Activated CD4-positive, alpha-beta memory T cell treated with anti-CD3 and anti-CD28 coated beads for 36 hours (primary cell): ENCODE measurements at places on chromosomes 12 and 14. TPM values are rescaled to one million over a fixed set of nuclear protein-coding genes. Genes with fewer than 3 reads are reported as not detected.

GRCh38 chr12:41220931-41221330, 32.8 kb downstream of the PDZRN4 start:
- no peak overlapping the region for H3K4me3 ChIP-seq
- no peaks in the 10 kb centered on the region for H3K27me3 ChIP-seq
- DNase-seq = no peak
- no peaks in the 10 kb centered on the region for H3K36me3 ChIP-seq

DNA sequence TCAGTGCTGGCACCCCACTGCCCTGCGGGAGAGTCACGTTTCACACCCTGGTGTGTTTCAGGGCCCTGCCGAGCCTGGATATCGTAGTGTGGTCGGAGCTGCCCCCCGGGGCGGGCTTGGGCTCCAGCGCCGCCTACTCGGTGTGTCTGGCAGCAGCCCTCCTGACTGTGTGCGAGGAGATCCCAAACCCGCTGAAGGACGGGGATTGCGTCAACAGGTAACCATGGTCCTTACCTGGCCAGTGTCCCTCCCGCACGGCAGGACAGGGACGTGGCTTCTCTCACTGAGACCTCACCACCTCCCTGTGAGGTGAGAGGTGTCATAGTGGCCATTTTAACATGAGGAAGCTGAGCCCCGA, 7.7 kb downstream of the MVK start:
- H3K27ac ChIP-seq = no peak overlapping the region
- no peaks in the 10 kb centered on the region for H3K27me3 ChIP-seq
- no peak for DNase-seq
- H3K4me3 ChIP-seq = no peak overlapping the region

DNA sequence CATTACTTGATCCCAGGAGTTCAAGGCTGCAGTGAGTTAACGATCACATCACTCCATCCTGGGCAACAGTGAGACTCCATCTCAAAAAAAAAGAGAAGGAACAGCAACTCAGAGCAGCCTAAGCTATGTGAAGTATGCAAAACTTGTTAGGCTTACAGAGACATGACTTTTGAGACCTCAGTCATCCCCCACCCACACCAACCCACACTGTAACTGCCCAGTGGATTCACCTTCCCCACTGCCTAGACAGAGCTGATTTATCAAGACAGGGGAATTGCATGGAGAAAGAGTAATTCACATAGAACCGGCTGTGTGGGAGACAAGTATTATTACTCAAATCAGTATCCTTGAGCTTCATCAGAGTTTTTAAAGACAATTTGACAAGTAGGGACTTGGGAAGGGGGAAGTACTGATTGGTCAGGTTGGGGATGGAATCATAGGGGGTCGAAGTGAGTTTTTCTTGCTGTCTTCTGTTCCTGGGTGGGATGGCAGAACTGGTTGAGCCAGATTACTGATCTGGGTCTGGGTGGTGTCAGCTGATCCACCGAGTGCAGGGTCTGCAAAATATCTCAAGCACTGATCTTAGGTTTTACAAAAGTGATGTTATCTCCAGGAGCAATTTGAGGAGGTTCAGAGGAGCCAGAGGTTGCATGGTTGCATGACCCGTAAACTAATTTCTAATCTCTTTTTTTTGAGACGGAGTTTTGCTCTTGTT, 6.2 kb upstream of the WDR89 start:
- no peak overlapping the region for H3K4me3 ChIP-seq
- DNase-seq = peak; percentile 44
- no peaks in the 10 kb centered on the region for H3K36me3 ChIP-seq
- no peak overlapping the region for H3K27ac ChIP-seq

DNA sequence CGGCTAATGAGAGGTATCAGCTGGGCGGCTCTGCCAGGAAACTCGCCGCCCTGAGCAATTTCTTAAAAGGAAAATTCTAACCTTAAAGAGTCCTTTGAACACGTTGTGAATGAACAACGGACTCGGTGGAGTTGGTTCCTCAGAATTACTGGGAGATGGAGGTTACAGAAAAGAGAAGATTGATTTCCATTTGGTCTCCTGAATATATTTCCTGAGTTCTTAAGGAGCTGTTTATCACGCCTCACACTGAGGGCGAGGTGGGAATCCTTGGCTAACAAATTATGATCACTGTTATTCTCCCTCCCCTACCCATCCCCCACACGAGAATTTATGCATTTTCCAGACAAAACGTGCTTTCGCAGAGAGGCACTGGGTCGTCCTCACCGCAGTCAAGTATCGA, 194.5 kb upstream of the C14orf180 start:
- no peak overlapping the region for H3K4me3 ChIP-seq
- peaks cover 16% of the 10 kb centered on the region for H3K4me1 ChIP-seq
- DNase-seq = no peak
- no peaks in the 10 kb centered on the region for H3K27me3 ChIP-seq

DNA sequence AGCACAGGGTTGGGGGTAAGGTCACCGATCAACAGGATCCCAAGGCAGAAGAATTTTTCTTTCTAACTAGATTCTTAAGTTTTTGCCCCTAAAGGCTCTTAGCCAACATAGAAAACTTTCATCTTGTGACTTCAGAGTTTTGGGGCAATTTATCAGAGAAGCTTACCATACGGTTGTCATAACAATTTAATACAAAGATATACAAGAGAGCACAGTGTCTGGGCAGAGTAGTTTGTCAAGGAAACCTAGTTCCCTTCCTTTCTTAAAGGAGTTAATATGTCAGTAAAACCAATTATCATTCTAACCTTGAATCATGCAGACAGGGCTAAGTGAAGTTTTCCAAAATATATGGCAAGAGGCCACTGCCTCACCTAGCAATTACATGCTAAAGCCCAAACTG, 18.4 kb downstream of the NR2C1 start:
- DNase-seq = no peak
- H3K4me1 ChIP-seq = no peaks in the 10 kb centered on the region

- H3K27ac ChIP-seq = peak overlapping the region; percentile 85
- peaks cover 49% of the 10 kb centered on the region for H3K36me3 ChIP-seq
- peak overlapping the region; percentile 42 for H3K4me3 ChIP-seq
- no peaks in the 10 kb centered on the region for H3K27me3 ChIP-seq
These were observed 51.0 kb downstream of the PRKCH start for GRCh38 chr14:61372379-61372778.

DNA sequence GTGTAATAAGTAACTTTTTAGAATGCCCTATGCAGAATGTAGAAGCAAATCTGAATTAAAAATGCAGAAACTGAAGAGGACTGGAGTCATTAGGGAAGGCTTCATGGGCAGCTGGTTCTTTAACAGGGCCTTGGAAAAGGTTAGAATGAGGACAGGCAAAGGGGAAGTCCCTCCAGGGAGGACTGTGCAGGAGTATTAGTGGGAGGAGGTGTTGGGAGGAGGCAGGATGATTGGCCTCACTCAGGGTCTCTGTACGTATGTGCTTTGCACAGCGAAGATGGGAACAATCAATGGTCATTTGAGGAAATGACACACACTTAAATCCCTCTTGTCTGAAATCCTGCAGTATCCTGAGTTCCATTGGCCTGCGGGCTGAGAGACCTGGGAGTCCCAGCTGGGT, 119.7 kb downstream of the PTCSC3 start:
- no peaks in the 10 kb centered on the region for H3K36me3 ChIP-seq
- DNase-seq = no peak
- no peak overlapping the region for H3K27ac ChIP-seq
- no peaks in the 10 kb centered on the region for H3K4me1 ChIP-seq
- H3K4me3 ChIP-seq = no peak overlapping the region
- H3K27me3 ChIP-seq = peaks cover 2% of the 10 kb centered on the region

DNA sequence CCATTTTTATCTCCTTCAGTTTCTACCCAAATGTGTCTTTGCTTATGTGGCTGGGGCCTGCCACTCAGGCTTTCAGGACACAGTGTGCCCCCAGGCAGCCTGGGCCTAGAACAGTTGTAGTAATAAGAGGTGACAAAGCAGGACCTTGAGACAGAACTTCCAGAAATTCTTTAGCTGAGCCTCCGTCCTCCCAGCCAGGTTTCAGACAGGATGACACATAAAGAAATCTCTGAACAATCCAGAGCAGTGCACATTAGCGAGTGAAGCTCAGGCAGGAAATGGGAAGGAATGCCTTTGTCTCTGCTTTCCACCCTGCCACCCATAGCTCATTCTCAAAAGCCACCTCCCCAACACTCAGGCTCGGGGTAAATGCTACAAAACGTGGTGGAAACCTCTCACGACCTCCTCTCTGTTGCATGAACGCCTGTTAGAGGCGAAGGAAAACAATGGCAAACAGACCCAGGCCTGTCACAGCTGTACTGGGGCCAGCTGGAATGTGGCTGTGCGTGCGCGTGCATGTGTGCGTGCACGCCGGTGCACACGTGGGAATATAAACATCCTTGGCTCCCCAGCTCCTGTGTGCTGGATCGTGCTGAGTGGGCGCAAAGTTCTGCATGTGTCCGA, 286.7 kb downstream of the ZFP36L1 start:
- no peak overlapping the region for H3K4me3 ChIP-seq
- no peak for DNase-seq
- no peaks in the 10 kb centered on the region for H3K27me3 ChIP-seq
- H3K4me1 ChIP-seq = peaks cover 30% of the 10 kb centered on the region

DNA sequence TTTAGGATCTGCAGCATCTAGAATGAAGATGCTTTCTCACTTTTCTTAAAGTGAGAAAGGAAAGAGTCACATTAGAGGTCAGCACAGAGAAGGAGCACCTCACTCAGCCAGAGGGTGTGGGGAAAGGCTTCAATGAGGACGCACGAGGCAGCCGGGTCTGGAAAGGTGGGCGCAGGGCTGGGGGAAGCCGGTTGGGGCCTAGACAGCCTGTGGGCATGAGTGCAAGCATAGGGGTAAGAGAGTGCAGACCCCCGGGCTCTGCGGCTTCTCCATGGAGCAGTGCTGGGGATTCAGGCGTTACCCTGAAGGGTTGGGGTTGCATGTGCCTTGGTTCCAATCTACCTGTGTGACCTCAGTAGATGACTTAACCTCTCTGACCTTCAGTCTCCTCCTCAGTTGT, 49.9 kb downstream of the KRT80 start:
- no peaks in the 10 kb centered on the region for H3K4me1 ChIP-seq
- H3K27ac ChIP-seq = no peak overlapping the region
- no peaks in the 10 kb centered on the region for H3K36me3 ChIP-seq
- no peak for DNase-seq

DNA sequence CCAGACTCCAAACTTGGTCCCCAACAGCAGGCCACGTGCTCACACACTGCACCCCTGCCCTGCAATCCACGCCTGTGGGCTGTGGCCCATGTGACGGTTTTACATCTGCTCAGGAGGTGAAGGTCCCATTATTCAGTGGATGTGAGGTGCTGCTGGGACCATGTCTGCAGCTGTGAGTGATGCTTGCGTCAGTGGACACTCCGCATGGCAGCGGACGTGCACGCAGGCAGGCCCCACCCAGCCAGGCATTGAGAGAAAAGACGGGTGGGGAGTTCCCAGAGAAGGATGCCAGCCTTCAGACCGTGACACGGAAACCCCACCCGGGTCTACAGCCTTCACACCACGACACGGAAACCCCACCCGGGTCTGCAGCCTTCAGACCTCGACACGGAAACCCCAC, 67.6 kb downstream of the NOC4L start:
- peaks cover 4% of the 10 kb centered on the region for H3K27me3 ChIP-seq
- DNase-seq = no peak
- no peak overlapping the region for H3K27ac ChIP-seq
- H3K4me3 ChIP-seq = no peak overlapping the region

GRCh38 chr12:53091756-53092155, 5.7 kb upstream of the IGFBP6 start:
- H3K27me3 ChIP-seq = peaks cover 7% of the 10 kb centered on the region
- H3K4me1 ChIP-seq = no peaks in the 10 kb centered on the region
- no peak overlapping the region for H3K4me3 ChIP-seq
- DNase-seq = no peak

DNA sequence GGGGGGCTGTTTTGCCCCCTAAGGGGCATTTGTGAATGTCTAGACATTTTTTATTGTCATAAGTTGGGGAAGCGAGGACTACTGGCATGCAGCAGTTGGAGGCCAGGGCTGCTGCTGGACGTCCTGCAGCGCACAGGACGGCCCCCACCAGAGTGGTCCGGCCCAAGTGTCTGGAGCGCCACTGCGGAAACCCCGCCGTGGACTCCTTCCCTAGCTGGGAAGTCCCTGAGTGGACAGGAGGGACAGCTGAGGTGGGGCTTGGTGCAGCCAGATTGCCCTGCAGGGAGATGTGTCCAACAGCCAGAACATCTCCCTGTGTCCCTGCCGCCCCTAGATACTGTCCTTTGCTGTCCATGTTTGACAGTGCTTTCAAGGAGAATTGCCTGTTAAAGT, 5.5 kb downstream of the CKB start:
- no peaks in the 10 kb centered on the region for H3K27me3 ChIP-seq
- H3K4me1 ChIP-seq = peaks cover 6% of the 10 kb centered on the region
- H3K4me3 ChIP-seq = no peak overlapping the region
- H3K27ac ChIP-seq = no peak overlapping the region
- no peak for DNase-seq

GRCh38 chr14:97393244-97393643, 596.1 kb downstream of the VRK1 start:
- no peak for DNase-seq
- no peak overlapping the region for H3K4me3 ChIP-seq
- peaks cover 2% of the 10 kb centered on the region for H3K4me1 ChIP-seq
- H3K36me3 ChIP-seq = no peaks in the 10 kb centered on the region
- H3K27me3 ChIP-seq = no peaks in the 10 kb centered on the region

DNA sequence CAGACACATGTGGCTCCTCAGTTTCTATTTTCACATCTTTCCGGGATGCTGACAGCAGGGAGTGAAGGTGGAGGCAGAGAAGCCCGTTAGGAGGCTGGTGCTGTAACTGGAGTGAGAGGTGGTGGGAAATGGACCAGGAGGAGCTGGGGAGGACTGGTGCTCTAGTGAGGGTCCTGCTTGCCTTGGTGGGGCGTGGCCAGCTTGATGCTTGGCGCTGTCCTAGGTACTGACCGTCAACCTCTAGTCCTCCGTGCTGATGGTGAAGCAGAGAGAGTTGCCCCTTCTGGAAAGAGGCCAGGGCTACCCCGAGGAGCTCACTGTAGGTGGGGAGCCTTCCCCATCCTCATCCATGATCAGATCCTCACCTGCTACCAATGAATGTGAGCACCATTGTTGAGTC, 1.4 kb downstream of the TRMT61A start:
- DNase-seq = peak; percentile 48
- no peaks in the 10 kb centered on the region for H3K27me3 ChIP-seq
- H3K4me1 ChIP-seq = peaks cover 37% of the 10 kb centered on the region
- peak overlapping the region; percentile 94 for H3K4me3 ChIP-seq

The PMEL gene
- total RNA-seq = 0.94 TPM

DNA sequence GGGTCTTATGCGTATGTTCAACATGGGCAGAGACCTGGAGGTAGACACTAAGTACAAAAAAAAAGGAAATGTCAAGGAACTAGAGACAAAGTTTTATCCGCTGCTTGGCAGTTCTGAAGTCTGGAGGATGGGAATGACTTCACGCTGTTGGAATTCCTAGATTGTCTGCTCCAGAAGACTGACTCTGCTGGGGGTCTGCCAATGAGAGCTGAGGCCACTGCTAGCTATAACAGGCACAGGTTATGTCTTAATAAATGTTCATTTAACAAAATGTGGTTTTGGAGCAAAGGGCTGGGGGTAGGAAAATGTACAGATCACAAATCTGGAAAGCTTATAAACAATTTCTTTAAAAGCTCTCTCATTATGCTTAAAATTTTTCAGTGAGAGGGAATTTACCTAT, 5.9 kb downstream of the RNASE8 start:
- no peaks in the 10 kb centered on the region for H3K36me3 ChIP-seq
- peaks cover under 1% of the 10 kb centered on the region for H3K4me1 ChIP-seq
- DNase-seq = no peak
- H3K4me3 ChIP-seq = no peak overlapping the region
- no peak overlapping the region for H3K27ac ChIP-seq
- H3K27me3 ChIP-seq = peaks cover 33% of the 10 kb centered on the region

- H3K27me3 ChIP-seq = no peaks in the 10 kb centered on the region
- peaks cover 8% of the 10 kb centered on the region for H3K36me3 ChIP-seq
- H3K4me1 ChIP-seq = no peaks in the 10 kb centered on the region
- no peak for DNase-seq
These were observed 76.4 kb downstream of the FOXN4 start for GRCh38 chr12:109232731-109233130.
